ENCODE measurements at places on chromosomes 6 and 20. TPM values are rescaled to one million over a fixed set of nuclear protein-coding genes. Genes with fewer than 3 reads are reported as not detected.

- DNase-seq = no peak
These were observed 96.5 kb downstream of the TINAG start for GRCh38 chr6:54404791-54405190.

KIAA1755 gene
- not detected for total RNA-seq

CRYBG1 gene
- 38.4 TPM for total RNA-seq

DNA sequence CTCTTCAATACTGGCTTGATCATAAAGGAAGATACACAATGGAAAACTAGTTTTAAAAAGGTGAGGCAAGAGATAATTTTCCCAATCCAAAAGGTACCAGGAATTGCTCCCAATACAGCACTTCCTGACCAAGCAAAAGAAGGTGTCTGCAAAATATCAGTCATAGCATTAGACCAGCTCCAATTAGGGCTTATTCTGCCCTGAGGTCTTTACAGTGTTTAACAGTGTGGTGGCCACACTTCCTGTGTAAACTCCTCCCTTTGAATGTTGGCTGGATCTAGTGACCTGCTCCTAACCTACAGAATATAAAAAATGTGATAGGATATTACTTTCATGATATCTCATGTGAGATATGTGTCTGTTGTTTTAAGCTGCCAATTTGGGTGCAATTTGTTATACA, 57.1 kb upstream of the BTN3A2 start:
- DNase-seq = no peak

GRCh38 chr6:34909320-34909883, 20.3 kb downstream of the ANKS1A start:
- no peak for DNase-seq

DNA sequence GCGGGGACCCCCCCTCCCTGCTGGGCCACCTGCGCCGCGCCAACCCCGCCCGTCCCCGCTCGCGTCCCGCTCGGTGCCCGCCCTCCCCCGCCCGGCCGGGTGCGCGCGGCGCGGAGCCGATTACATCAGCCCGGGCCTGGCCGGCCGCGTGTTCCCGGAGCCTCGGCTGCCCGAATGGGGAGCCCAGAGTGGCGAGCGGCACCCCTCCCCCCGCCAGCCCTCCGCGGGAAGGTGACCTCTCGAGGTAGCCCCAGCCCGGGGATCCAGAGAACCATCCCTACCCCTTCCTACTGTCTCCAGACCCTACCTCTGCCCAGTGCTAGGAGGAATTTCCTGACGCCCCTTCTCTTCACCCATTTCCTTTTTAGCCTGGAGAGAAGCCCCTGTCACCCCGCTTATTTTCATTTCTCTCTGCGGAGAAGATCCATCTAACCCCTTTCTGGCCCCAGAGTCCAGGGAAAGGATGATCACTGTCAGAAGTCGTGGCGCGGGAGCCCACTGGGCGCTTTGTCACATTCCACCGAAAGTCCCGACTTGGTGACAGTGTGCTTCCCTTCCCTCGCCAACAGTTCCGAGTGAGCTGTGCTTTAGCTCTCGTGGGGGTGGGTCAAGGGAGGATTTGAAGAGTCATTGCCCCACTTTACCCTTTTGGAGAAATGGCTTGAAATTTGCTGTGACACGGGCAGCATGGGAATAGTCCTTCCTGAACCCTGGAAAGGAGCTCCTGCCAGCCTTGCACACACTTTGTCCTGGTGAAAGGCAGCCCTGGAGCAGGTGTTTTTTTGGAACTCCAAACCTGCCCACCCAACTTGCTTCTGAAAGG, 2.1 kb downstream of the VEGFA start:
- peak; percentile 80 for DNase-seq

GRCh38 chr6:133187657-133188453, 53.3 kb upstream of the EYA4 start:
- no peak for DNase-seq

DNA sequence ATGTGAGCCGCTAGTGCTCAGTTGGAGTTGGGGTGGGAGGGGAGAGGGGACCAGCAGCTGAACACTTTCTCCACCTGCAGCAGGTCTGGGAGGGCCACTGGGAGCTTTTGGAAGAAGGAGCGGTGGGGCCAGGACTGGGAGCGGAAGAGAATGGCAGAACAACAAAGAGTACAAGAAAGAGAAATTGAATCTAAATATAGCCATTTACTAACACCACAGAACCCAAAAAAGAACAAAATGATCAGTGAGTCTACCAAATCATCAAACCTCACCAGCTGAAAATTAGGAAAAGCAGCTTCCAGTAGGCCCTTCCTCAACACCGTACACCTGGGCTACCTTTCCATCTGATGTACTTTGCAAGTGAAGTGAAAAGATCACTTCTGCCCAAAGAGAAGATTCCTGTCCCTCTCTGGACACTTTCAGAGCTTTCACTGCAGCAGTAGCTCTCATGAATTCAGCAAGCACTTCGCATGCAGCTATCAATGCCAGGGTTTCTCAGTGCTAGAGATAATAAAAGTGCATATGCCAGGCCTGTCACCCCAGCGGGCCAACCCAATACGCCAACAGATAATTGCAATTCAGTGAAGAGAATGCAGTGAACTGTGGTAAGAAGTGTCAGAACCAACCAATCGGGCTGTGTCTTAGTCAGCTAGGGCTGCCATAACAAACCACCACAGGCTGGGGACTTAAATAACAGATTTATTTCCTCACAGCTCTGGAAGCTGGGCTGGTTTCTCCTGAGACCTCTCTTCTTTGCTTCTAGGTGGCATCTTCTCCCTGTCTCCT, 597 bp downstream of the LY86 start:
- no peak for DNase-seq

GRCh38 chr6:39061182-39061581, 12.6 kb downstream of the GLP1R start:
- DNase-seq = no peak

GRCh38 chr6:125354649-125355048, 52.9 kb upstream of the HDDC2 start:
- DNase-seq = no peak

DNA sequence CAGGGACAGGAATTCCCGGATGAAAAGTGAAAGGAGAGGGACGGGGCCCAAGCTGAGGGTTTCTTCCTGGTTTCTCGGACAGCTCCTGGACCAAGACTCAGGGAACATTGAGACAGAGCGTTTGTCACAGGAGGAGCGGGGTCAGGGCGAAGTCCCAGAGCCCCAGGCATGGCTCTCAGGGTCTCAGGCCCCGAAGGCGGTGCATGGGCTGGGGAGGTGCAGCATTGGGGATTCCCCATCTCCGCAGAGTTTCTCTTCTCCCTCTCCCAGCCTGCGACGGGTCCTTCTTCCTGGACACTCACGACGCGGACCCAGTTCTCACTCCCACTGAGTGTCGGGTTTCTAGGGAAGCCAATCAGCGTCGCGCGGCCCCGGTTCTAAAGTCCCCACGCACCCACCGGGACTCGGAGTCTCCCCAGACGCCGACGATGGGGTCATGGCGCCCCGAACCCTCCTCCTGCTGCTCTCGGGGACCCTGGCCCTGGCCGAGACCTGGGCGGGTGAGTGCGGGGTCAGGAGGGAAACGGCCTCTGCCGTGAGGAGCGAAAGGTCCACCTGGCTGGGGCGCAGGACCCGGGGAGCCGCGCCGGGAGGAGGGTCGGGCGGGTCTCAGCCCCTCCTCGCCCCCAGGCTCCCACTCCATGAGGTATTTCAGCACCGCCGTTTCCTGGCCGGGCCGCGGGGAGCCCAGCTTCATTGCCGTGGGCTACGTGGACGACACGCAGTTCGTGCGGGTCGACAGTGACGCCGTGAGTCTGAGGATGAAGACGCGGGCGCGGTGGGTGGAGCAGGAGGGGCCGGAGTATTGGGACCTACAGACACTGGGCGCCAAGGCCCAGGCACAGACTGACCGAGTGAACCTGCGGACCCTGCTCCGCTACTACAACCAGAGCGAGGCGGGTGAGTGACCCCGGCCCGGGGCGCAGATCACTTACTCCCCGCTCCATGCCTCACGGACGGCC, 54.6 kb upstream of the POLR1H start:
- peak; percentile 18 for DNase-seq

DNA sequence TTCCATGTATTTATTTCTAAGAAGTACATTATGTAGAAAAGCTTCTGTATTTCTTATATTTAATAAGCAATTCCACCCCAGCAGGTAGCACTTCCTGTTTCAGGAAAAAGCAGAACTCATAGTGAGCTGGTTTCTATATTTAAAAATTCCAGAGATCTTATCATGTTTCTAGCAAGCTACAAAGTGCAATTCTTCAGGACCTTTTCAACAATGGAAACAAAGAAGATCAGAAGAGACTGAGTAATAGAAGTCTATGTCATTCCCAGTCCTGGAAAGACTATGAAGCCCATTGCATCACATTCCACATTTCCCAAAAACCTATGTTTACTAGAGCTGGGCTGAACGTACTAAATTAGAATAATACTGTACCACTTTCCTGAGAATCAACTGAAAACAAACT, 302.6 kb upstream of the NRSN1 start:
- no peak for DNase-seq

RUNX2 gene
- total RNA-seq = 33.4 TPM
